8988T (cell line): ENCODE measurements at places on chromosomes 4 and X.
A peak's percentile ranks its signal among the peaks of the same experiment; 100 is the strongest.

DNA sequence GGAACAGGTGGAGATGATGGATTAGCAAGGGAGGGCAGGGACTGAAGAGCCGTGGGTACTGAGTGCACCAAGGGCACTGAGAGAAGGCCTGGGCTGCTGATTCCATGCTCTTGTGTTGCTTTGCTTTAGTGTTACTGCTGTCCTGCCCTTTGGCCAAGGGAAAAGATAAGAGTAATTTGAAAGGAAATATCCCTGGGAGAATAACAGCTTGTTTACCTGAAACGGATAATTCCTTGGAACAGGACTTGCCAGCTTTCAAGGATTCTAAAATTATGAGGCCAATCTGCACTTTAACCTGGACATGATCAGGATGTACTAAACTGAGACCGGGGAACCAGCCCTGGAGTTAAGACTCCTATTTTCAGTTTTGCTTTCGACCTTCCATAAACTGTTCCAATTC is 20.4 kb downstream of the FAM9C start:
- DNase-seq = no peak

DNA sequence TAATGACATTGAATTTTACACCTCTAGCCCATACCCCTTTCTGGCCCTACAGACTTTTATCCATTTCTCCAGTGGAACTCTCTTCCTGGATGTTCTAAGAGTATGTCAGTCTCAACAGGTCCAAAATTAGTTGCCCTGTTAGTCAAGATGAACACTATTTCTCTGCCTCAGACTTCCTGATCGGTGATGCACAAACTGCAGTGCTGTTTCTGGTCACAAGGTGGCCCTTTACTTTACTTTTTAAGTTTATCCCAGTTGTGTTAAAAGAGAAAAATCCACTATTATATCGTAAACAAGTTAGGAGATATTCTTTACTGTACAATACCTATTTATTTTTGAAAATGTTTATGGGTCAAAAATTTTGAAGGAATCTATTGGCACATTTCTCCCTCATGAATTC is 13.1 kb downstream of the TCEAL7 start:
- no peak for DNase-seq

- no peak for DNase-seq
These were observed 115.0 kb upstream of the NALF2 start for GRCh38 chrX:69389101-69389501.

DNA sequence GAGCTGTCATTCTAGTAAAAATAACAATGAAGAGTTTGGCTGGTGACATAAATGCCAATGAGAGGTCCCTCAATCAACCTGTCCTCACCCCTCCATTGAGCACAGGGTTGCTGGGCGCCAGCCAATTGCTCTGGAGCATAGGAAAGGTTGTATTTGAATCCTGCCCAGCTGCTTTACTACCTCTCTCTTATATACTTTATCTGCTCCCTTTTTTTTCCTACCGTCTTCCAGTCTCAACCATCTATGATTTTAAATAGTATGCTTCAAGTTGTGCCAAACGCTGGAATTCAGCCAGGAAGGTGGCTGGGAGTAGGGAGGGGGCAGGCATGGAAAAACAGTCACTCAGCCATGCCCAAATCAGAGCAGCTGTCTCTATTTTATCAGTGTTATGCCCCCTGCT is 153.8 kb downstream of the NR3C2 start:
- no peak for DNase-seq

DNA sequence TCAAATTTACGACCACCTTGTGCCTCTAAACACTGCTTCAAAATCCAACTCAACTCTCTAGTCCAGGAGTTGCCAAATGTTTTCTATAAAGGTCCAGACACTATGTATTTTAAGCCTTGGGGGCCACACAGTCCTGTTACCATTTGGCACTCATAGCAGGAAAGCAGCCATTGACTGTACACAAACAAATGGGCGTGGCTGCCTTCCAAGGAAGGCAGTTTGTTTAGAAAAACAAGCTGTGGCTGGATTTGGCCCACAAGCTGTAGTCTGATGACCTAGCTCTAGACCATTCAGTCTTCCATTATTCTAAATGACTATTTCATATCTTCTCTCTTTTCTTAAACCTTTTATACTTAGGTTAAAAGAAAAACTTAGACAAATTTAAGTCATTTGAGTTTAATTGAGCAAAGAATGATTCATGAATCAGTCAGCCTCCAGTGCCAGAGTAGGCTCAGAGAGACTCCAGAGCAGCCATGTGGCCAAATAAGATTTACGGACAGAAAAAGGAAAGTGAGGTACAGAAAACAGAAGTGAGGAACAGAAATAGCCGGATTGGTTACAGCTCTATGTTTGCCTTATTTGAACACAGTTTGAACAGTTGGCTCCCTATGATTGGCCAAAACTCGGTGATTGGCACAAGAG is 825.8 kb upstream of the LCORL start:
- no peak for DNase-seq

DNA sequence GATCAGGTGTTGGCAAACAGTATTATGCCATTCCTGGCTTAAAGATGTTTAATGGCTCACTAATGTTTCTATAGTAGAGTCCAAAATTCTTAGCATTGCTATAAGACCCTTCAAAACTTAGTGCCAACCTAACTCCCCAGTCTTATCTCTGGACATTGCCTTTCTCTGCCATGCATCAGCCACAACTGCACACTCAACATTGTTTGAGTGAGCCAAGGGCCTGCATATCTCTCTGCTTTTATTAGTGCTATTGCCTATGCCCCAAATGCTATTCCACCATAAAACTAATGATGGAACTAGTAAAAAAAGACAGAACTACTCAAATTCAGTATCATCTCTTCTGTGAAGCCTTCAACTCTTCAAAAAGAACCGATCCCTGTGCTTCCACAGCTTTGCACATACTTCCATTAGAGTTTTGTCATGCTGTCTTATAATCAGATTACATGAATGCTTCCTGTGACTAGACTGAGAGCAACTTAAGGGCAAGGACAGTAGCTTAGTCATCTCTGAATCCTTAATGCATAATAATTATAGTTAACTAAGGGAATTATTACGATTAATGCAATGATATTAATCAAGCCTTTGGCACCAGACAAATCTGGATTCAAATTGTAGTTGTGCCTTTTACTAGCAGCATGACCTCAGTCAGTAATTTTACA is 53.7 kb downstream of the CHM start:
- DNase-seq = no peak

DNA sequence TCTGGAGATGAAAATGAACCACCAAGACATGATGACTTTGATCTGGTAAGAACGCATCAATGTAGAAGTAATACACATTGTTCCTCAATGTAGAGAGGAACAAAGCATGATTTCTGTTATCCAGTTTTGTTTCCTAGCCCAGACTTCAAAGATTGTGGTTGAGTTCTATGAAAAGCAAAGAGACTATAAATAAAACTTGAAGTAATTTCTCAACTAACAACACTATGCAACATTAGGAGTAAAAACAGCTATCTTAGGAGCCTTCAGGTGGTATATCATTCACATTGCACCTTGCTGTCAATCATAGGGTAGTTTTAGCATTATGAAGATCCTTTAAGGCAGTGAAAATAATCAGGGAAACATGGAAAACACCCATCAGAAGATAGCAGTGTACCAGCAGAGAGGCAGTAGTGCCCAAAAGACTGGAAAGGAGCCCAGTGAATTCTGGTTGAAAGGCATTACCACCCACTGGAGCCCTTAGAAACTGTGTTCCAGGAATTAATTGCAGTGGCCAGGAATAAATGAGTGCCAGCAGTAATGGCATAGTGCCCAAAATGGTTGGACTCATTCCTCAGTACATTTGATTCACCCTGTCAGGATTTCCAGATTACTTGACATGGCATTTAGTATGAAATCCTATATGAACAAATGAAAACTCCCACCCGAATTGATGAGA is 300.7 kb upstream of the CXXC4 start:
- no peak for DNase-seq

DNA sequence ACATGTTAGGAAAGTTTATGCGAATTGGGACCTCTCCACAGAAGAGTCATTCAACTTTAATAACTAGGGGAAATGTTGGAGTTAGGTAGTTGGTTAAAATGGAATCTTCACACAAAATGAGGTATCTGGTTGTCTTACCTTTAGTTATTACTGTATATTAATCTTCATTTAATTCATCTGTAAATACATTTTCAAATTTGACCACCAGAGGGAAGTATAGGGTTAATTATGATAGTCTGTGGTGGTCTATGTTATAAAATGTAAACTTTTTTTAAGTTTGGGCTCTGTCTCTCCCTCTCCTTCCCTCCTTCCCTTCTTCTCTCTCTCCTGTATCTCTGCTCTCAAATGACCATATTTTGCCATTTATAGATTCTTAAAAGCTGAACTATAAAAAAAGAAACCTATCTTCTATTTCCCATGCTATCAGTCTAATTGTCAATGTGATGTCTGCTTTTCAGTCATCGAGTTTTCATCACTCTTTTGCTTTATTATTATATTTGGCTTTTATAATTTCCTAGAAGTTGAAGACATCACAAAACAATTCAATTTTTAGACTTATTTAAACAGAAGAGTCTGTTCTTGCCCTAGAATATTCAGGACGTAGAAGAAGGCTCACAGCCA is 49.8 kb downstream of the TMEM144 start:
- DNase-seq = no peak

DNA sequence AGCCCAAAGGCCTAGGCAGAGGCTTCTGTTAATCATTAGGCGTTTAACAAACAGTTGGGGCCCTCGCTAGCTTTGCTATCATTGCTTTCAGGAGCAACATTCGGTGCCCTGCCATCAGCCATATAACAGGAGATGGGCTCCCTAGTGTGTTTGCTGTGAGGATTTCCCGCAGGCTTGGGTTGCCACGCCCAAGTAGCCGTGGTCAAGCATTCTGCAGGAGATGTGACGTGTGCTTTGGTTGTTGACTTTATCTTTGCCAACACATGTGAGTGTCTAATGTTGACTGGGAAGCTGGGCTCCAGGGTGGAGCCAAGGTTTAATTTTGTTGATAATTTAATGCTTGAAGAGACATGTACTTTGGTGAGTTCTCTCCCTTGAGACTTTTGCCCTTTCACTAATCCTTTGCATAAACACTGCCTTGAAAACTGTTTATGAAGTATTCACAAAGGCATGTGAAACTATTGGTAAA is 184.6 kb upstream of the KIT start:
- no peak for DNase-seq

DNA sequence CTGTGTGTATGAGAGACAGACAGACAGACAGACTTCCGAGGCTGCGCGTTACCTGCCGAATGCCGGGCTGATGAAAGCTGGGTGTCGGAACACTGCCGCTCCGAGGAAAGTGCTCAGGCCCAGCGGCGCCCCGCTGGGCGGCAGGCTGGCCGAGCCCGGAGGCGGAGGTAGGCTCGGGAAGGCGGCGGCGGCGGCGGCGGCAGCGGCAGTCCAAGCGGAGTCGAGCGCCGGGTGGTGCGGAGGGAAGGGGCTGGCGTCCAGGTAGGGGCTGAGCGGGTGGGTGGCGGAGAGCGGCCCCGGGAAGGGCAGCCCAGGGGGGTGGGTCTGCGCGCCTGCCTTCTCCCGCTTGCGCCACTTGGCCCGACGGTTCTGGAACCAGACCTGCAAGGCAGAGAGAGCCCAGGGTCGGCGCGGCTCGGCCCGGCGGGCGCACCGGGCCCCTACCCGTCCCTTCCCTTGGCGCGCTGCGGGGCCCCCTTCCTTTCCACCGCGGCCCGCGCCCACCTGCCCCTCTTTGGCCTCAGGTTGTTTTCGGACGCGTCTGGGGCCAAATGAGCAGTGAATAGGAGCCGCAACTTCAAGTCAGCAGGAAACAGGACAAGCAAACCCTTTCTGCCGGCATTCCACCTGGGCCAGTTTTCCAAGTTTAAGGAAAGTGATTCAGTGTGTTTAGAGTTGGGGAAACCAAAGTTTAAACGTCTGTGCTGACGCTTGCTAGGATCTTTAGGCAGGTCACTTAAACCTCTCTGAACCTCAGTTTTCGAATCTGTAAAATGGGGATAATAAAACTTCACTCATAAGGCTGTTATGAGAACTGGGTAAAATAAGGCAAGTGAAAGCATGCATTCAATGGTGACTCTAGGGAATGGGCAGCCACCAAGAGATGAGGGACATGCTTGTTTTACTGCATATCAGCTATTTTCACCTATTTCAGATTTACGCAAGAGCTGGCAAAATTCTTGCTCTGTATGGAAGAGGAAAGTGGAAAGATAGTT is 8.4 kb downstream of the ARX start:
- peak; percentile 63 for DNase-seq

DNA sequence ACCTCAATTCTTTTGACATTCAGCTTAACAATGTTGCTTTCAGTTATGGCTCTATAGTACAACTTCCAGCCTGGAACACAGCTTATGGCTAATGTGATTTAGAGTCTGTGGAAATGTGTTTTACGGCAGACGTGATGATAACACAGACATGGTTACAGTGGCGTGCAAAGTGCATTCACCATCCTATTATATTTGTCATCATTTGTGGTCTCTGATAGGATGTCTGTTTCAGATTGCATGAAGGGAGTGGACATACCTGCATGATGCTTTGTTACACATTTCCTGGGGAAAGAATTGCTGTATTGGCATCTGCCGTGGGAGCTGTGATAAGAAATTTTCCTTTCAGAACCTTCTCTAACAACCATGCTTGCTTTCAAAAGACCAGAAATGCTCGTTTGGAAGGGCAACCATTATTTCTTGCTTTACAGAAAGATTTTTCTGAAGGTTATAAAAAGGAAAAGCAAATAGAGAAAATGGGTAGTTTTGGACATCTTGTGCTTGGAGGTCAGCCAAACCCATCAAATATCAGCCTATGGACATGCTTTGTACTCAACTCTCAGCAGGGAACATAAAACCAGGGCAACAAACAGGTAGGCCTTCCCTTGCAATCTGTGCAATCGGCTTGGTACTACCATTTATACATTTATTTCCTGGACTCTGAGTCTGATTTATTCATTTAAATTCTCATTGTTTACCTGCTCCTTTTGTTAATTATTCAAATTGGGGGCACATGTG is 273.9 kb downstream of the TLL1 start:
- DNase-seq = no peak

DNA sequence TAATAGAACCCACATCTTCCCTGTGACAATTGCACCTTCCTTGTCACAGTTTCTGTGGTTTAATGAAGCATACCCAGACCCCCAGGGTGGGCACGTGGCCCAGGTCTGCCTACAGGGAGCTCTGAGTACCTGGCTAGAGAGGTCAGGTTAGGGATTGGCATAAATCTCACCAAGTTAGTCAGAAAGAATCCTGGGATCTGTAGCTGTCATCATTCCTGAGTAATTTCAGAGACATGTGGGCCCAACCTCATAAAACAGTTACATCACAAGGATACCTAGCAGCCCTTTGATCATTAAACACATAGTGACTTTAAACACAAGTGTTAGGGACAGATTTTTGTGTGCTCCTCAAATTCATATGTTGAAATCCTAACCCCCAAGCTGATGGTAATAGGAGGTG is 123.0 kb downstream of the KDR start:
- no peak for DNase-seq
